ENCODE measurements at places on chromosomes 5 and 9. TPM values are rescaled to one million over a fixed set of nuclear protein-coding genes. Genes with fewer than 3 reads are reported as not detected.

Gene CDX1
- not detected for total RNA-seq

Gene COQ4
- total RNA-seq = 45.8 TPM

Gene OCLN
- total RNA-seq = 56.7 TPM

Gene WDR38
- total RNA-seq = not detected

Gene WDR31
- 5.9 TPM for total RNA-seq

Gene DRD1
- total RNA-seq = 0.54 TPM

Gene CCNI2
- 1.4 TPM for total RNA-seq

Gene GBGT1
- 0.34 TPM for total RNA-seq

Gene IL31RA
- total RNA-seq = 0.59 TPM

Gene INSL4
- not detected for total RNA-seq

Gene SURF6
- 30.1 TPM for total RNA-seq

Gene FBXL7
- 0.05 TPM for total RNA-seq

Gene PAEP
- total RNA-seq = not detected

Gene SHOC1
- total RNA-seq = 1.1 TPM

Gene CNTNAP3
- 14.8 TPM for total RNA-seq

Gene IL11RA
- total RNA-seq = 10.6 TPM

Gene PCDHGA5
- total RNA-seq = 0.05 TPM

Gene LRRC70
- 0.37 TPM for total RNA-seq

Measured in HCT116 (cell line).